ENCODE measurements at places on chromosomes 2 and 18.

- DNase-seq = no peak
These were observed 23.1 kb downstream of the ST3GAL5 start for GRCh38 chr2:85865539-85866164.

- no peak for DNase-seq
These were observed 168.1 kb upstream of the HS6ST1 start for GRCh38 chr2:128486640-128487375.

- DNase-seq = no peak
These were observed 66.7 kb downstream of the ETAA1 start for GRCh38 chr2:67463810-67464209.

GRCh38 chr2:46569766-46570165 lies 90.4 kb downstream of the TMEM247 start:
- DNase-seq = no peak

DNA sequence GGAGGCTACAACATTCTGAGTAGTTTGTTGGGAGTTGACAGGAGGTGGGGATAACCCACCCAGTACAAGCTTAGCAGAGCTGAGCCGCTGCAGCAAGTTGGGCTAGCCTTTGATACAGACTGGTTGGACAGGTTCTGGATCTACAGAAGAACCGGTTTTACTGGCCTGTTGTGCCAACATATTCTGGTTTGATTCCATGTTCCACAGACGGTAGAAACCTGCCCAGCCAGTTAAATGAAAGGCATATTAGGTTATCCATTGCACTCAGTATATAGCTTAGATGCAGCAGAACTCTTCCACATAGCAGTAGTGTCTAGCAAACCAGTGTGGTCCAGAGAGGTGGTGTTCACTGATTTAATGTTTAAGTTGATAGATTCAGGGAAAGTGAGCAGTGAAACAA lies 19.3 kb upstream of the RBBP8 start:
- DNase-seq = no peak

DNA sequence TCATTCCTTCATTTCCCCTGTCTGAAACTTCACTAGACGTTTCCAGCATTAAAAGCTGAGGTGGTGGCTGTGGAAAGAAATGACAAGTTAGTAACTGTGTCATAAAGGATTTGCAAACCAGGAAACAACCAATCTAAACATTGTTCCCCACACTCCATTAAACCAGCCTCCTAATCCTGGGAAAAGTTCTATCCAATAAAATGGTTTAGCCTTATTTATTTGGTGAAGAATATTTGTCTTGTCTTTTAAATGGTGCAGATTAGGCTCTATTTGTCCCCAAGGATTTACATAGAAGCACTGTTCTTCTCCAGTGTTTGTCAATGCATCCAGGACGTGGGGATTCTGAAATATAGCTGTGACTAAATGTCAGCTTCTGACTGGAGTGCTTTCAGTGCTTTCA lies 10.5 kb upstream of the DPP4 start:
- DNase-seq = no peak

DNA sequence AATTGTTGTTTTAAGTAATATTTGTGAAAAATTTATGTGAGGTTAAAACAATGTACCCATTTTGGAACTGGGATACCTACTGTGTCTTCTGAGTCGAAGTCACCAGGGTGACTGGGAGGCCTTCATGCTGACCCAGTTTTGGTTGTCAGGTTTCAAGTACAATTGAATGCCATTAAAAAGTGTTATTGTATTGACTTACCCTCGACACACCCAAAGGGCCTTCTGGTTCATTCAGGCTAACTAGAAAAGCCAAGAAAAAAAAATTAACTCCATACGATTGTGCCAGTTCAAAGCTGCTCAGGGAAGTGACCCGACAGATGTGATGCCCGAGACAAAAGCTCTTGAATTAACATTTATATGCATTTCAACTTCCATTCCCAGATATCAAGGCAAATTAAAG lies 190.0 kb downstream of the ST6GAL2 start:
- no peak for DNase-seq

- no peak for DNase-seq
These were observed 16.2 kb upstream of the DGKD start for GRCh38 chr2:233338046-233338445.

GRCh38 chr2:120887320-120887697 lies 151.6 kb downstream of the GLI2 start:
- no peak for DNase-seq

DNA sequence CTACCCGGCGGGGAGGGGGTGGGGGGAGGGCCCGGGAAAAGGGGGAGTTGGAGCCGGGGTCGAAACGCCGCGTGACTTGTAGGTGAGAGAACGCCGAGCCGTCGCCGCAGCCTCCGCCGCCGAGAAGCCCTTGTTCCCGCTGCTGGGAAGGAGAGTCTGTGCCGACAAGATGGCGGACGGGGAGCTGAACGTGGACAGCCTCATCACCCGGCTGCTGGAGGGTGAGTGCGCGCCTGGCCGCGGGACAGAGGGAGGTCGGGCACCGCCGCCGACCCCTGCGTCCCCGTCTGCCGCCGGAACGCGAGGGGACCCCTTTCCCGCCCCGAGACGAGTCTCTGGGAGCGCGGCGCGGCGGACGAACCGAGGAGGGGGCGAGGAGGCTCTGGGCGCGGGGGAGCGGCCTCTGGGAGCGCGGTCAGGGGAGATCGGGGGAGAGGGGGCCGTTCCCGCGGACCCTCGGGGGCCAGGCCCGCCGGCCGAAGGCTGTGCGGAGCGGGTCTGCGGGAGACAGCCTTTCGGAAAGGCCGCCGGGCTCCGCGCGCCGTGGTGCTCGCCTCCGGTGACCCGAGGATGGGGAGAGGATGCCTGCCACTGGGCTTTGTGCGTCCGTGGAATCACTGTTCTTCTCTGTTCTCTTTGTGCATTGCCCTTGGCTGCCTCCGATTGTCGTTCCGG lies 463 bp downstream of the PPP1CB start:
- peak; percentile 88 for DNase-seq

- no peak for DNase-seq
These were observed 152.0 kb upstream of the PGAP1 start for GRCh38 chr2:197078535-197078934.

GRCh38 chr2:145769011-145769716 lies 1249.2 kb upstream of the ZEB2 start:
- DNase-seq = no peak

GRCh38 chr2:8229546-8229986 lies 452.3 kb upstream of the ID2 start:
- peak; percentile 18 for DNase-seq

GRCh38 chr2:237884681-237885080 lies 25.3 kb downstream of the RAMP1 start:
- DNase-seq = no peak

DNA sequence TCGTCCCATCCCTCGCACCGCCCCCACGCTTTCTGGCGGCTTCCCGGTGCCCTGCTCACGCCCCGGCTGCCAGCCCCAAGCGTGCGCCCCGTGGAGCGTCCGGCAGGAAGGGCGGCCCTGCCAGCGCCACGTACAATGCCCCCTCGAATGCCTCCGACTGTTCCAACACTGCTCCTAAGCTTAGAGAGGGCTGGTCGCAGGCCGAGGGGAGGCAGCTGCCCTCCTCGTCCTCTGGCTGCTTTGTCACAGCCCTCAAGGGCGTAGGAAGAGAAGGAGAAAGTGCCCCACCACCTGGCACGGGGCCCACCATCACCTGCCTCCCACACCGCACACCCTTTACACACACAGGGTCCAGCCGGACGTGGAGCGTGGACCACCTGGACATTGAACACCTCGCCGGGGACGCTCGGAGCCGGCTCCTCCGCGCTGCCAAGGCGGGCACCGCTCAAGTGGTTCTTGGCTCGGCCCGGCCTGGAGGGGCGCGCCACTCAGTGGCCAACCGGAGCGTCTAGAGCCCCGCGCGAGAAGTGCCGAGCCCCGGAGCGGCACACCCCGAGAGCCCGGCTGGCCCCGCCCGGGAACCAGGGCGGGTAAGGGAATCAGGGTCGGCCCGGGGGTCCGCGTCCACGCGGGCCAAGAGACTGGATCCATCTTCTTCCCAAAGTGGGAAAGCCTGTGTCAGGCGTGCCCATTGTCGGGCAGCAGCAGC lies 830 bp downstream of the DNER start:
- DNase-seq = peak; percentile 49

DNA sequence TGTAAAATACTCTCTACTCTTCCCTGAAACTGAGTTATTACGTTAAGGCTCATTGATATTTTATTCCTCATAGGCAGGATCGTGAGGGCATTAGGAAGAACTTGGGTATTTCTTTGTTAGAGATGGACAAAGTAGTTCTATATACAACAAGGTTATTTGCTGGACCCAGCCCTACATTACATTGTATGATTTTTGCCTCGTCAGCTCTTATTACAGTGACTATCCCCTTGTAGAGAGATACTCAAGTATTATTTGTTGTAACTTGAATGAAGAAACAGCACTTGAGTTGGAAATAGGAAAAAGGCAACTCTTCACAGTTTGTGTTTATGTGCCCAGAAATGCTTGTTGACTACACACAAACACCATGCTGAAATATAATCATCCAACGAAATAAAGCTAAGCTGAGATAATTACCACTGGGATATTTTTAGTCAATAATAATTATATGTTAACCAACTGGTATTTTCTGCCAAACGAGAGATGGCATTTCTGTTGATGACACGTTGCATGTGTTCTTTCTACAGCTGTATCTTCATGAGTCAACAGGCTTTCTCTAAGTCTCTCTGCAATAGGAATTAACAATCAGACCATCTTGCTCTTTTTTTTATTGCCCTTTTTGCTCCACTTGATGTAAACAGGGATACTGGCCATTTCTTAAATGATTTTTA lies 947.6 kb downstream of the DPP10 start:
- DNase-seq = no peak
